ENCODE measurements at places on chromosomes 7 and 10. TPM values are rescaled to one million over a fixed set of nuclear protein-coding genes. Genes with fewer than 3 reads are reported as not detected.

HKDC1 gene
- 173 TPM for total RNA-seq

BAIAP2L1 gene
- 89.4 TPM for total RNA-seq

DNA sequence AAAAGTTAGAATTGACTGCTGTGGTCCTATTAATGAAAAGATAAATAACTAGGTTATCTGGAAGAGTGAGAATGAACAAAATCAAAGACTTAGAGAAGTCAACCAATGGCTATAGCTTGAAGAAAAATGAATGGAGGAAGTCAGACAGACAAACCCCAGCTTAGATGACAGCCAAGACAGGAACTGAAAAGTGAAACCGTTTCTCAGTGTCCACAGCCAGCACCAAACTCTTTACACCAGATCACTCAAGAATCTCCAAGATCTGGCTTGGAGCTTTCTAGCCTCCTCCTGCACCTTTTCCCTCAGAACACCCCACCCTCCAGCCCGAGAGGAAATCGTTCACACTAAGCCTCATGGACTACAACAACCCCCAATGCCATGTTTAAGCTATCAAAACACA lies 167.0 kb downstream of the SFMBT2 start:
- DNase-seq: no peak

DNA sequence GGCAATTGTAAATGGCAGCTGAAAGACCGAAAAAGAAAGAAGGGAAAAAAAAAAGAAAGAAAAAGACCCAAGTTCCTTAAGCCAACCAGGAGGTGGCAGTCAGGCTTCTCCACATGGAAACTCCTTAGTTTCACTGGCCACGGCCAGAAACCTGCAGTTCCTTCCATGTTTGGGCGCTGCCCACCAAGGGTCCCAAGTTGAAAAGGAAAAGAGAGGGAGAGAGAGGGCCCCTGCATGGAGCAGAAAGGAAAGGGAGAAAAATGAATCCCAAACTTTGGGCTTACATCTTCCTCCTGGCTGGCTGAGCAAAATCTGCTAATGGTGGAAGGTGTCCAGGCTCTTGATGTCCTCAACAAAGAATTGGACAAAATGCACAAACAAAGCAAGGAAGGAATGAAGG lies 31.8 kb upstream of the ABCA13 start:
- no peak for DNase-seq

DNA sequence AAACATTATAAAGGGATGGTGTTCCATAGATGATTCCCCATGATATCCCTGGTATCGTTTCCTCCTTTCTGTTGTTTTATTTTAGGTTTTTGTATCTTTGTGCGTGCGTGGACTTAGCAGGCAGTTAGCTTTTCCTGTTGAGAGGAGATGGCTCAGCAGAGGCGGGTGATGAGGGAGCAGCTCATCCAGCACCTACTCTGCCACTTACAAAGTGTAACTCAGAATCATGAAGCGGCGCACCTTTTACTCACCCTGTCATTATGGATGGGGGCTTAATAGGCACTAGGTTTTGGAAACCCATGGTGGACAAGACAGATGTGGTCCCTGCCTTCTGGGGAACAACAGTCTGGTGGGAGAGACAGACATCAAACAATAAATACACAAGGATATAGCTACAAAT lies 17.1 kb downstream of the FAM241B start:
- DNase-seq: no peak

- no peak for DNase-seq
These were observed 938 bp upstream of the TCTN3 start for GRCh38 chr10:95694665-95695064.
